Activated CD8-positive, alpha-beta T cell treated with anti-CD3 and anti-CD28 coated beads, Interleukin-2, amount 10 ng/mL, durations not matched to agents 7 days and 5 days (primary cell): ENCODE measurements at places on chromosomes 3 and 15.
A peak's percentile ranks its signal among the peaks of the same experiment; 100 is the strongest.

GRCh38 chr3:197186887-197187588, 111.4 kb downstream of the DLG1 start:
- DNase-seq, result peak; percentile 50

DNA sequence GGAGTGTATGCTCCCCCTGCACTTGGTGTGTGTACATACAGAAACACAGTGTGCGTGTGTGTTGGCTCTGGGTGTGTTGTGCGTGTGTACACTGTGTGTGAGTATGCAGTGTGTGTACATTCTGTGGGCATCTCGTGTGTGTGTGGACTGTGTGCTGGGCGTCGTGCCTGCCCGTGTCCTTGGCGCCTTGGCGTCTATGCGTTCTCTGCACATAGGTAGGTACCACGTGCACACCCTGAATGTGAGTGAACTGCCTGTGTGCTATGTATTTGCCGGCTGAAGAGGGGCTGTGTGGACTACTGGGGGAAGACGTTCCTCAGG, 481 bp upstream of the ECE2 start:
- DNase-seq, result no peak

DNA sequence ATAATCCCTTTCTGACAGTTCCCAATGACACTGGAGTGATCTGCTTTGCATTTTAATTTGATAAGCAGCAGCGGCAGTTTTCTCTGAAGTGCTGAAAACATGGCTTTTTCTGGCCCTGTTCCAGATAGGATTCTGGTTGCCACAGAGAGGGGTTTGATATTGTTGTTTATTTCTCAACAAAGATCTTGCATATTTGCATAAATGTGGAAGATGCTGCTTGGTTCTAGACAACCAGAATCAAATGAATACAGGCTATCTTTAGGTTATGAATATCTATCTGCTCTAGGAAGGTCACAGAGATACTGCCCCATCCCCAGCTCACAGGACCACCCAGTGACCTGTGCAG, 137.1 kb downstream of the ZNF609 start:
- DNase-seq, result no peak

- DNase-seq, result no peak
These were observed 14.8 kb upstream of the FRMD4B start for GRCh38 chr3:69400683-69401082.

GRCh38 chr15:67911727-67912126, 71.9 kb upstream of the RNU6-1 start:
- DNase-seq, result no peak

DNA sequence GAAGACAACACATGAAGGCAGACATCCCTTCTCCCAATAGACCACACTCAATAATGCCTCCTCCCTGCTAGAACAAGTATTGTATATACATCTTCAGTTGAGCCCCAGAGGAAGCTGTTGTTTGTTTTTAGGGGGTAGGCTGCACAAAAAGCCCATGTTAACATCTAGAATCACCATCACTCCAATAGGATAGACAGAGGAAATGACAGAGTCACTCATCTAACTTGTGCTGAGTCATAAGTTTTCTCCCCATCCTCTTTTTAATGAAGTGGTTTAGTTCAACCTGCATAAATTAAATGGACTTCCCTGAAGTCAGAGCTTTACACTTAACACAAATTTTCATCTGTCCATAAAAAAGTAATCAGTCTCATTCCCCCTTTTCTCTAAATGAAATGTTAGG, 122.9 kb upstream of the SPATA12 start:
- no peak for DNase-seq

- no peak for DNase-seq
These were observed 37.2 kb downstream of the ECT2 start for GRCh38 chr3:172787746-172788145.

DNA sequence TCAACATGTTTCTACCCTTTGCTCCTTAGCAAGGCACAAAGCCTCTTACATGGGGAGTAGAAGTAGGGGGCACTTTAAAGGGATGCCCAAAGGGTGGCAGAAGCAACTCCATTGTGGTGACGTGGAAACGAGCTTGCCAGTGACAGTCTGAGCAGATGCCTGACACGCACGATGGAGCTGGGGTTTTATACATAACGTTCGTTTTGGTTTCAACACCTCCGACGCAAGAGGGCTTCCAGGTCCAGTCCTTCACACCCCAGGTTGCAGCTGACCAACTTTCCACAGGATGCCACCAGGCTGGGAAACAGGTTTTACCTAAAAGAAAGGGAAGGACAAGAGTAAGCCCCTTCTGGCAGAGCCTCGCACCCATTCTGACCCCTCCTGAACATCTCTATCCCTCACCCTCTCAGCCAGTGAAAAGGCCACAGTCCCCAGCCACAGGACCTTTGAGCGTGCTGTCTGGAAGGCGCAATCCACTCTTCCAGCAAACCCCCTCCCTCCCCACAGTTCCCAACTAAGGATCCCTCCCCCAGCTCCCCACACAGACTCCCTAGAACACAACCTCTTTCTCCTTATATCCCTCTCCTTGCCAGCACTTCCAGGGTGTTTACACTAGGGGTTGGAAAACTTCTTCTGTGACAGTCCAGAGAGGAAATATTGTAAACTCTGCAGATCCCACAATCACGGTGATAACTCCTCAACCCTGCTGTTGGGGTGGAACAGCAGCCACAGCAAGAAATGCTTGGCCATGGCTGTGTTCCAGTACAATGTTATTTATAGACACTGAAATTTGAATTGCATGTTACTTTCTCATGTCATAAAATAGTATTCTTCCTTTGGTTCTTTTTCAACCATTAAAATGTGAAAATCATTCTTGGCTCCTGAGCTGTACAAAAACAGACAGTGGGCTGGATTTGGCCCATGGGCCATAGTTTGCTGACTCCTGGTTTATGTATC, 36.2 kb downstream of the FAM174B start:
- DNase-seq, result no peak

GRCh38 chr15:100880139-100880896, 687 bp downstream of the ALDH1A3 start:
- no peak for DNase-seq

DNA sequence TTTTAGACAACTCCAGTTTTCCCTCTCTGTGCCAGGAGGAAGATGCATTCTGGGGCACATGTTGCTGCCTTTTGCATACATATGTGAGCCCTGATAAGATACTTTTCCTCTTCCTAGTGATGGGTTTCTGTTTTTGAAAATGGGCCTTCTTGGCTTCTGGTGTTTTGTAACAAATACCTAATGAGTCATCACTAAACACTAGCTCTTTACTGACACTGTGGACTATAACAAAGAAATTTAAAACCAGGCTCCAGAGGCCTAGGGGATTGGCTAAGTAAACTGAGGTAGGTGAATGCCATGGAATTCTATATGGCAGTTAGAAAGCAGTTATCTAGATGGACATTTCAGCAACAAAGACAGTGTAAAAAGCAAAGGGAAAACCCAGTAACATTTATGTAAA, 93.4 kb upstream of the NR2E3 start:
- DNase-seq, result no peak

DNA sequence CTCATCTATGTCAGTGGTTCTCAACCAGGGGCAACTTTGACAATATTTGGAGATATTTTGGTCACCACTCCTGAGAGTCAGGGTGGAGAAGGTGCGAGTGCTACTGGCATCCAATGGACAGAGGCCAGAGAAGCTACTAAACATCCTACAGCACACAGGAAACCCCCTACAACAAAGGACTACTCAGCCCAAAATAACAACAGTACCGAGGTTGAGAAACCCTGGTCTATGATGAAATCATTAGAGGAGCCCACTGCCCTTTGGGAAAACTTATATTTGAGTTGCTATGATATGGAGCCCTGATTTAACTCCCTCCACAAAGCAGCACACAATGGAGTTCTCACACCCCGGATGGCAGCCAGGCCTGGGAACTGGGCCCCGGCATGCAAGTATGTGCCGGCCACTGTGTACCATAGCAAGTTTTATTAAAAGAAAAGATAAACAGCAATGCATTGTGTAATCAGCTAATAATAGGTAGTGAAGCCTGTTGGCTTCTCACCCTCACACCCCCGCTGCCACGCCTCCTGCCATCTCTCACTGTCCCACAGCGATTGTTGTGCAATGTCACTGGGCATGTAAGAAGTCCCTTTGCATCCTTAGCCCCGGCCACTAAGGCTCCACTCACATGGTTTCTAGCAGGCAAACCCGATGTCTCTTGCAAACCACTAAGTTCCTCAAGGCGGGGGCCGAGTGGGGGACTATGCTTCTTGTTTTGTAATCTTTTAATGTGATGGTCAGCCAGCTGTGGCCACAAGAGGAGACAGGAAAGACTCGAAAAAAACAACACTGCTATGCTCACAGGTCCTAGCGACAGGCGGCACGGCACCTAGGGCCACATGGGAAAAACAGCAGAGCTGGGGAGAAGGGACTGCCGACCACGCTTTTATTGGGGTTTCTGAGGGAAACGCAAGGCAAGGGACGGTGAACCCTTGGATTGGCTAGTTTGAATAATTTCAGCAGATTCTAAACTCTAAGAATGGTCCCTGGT, 110.0 kb downstream of the AQP9 start:
- no peak for DNase-seq

GRCh38 chr3:104909198-104909597, 457.5 kb upstream of the ALCAM start:
- no peak for DNase-seq

- DNase-seq, result no peak
These were observed 43.0 kb upstream of the MEIS2 start for GRCh38 chr15:37143351-37143750.

GRCh38 chr3:59764171-59764570, 714.3 kb upstream of the CFAP20DC start:
- no peak for DNase-seq

GRCh38 chr3:153633407-153633806, 471.4 kb downstream of the RAP2B start:
- no peak for DNase-seq

GRCh38 chr3:151871639-151872468, 1.6 kb upstream of the SUCNR1 start:
- DNase-seq, result no peak

GRCh38 chr15:26325495-26325894, 447.4 kb downstream of the GABRB3 start:
- no peak for DNase-seq

GRCh38 chr3:122640437-122640999, 40.1 kb upstream of the PARP14 start:
- no peak for DNase-seq

- DNase-seq, result peak; percentile 48
These were observed 5.9 kb downstream of the KBTBD13 start for GRCh38 chr15:65082303-65082953.

DNA sequence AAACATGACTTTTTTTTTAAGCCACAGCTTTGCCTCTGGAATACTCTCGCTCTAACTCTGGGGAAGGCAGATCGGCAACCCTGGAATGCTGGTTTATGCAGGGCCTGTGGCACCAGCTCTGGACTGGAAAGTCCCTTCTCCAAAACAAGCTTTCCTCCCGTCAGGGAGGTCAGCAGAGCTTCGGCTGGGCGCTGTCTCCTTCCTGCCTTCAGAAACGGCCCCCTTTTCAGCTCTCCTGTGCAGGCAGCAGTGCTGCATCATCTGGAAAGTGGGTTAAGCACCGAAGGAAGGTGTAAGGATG, 42.7 kb upstream of the SKOR1 start:
- DNase-seq, result no peak

GRCh38 chr3:66803206-66803605, 194.9 kb upstream of the KBTBD8 start:
- DNase-seq, result no peak

DNA sequence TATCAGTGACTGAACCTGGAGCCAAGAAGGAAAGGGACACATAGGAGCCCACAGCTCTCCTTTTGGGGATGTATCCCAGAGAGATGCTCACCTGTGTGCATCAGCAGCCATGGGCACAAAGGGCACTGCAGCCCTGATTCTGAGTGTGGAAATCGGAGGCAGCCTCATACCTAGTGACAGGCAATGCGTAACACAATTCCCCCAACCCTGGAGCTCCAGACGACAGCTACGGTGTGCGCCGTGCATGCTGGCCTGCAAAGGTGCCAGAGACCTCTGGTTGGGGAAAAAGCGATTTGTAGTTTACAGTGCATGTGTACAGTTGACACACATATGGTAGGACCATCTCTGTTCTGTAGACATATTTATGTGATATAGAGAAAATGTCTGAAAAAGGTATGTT, 59.0 kb upstream of the PLXNA1 start:
- DNase-seq, result no peak

DNA sequence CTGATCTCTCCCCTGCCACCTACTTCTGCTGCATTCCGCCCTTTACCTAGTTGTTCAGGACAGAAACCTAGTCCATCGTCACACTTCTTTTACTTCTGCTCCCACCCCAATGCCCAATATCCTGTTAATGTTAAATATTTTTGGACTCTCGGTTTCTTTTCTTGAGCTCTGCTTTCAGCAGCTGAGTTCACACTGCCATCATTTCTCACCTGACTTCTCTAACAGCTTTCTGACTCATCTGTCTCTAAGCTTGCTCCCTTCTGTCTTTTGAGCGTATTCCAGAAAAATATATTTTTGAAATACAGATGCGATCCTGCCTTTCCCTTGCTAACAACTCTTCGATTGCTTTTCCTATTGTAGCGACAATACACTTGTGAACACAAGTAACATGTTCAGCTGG, 183.4 kb downstream of the KLHL25 start:
- no peak for DNase-seq

- no peak for DNase-seq
These were observed 80.3 kb downstream of the TM4SF4 start for GRCh38 chr3:149554826-149555225.

GRCh38 chr15:99994849-99995248, 261.6 kb upstream of the LYSMD4 start:
- DNase-seq, result no peak

DNA sequence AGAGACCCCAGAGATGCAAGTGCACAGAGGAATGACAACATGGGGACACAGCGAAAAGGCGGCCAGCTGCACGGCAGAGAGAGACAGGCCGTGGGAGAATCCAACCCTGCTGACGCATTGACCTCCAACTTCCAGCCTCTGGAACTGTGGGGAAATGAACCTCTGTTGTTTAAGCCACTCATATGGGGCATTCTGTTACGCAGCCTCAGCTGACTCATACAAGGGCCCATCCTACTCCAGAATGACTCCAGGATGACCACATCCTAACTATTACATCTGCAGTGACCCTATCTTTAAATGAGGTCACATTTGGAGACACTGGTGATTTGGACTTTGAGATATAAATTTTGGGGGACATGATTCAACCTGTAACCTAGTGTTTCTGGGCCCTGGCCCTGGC, 44.0 kb downstream of the KLF15 start:
- DNase-seq, result no peak

DNA sequence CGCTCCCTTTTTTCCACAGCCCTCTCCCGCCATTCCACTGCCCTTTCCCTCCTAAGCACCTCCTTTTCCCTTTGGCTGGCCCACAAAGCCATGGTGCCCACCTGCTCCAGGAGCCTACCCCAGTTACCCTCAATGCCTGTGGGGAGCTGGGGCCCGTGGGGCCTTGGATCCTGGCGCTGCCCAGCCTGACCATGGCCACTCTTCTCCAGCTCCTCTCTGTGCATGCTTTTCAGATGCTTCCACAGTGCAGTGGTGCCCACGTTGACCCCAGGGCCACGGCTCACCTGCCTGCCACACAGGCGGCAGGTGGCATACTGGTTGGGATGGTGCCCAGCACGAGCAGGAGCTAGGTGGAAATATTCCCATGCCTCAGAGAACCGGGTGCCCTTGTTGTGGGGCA, 1.5 kb downstream of the ZBED2 start:
- no peak for DNase-seq

GRCh38 chr3:16370872-16371740, 106.1 kb downstream of the OXNAD1 start:
- no peak for DNase-seq
